ENCODE measurements at places on chromosomes 5 and 9.

- DNase-seq: no peak
Measured at GRCh38 chr5:83701886-83702285, 18.8 kb downstream of the HAPLN1 start.

- no peak for DNase-seq
Measured at GRCh38 chr9:110426052-110426709, 88.5 kb upstream of the TXNDC8 start.

GRCh38 chr9:123864251-123864650 is 65.7 kb downstream of the DENND1A start:
- DNase-seq: no peak

- DNase-seq: no peak
Measured at GRCh38 chr5:175696139-175696854, 38.4 kb downstream of the HRH2 start.

DNA sequence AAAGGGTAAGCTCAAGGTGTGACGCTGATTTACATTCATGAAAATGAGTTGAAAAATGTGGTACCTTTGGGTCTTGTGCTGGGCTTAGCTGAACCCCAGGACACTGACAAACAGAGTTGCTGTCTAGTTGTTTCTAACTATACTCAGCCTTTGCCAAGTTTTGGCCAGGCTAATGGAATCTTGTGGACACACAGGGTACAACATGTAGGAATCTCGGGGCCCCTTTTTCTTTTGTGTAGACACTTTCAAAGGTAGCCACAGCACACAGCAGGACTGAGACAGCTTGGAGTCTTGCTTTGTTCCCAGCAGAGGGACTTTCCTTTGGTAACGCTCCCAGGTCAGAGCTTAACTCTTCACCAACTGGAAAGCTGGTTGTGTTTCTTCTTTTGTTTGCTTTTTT is 7.8 kb downstream of the LIX1 start:
- no peak for DNase-seq

DNA sequence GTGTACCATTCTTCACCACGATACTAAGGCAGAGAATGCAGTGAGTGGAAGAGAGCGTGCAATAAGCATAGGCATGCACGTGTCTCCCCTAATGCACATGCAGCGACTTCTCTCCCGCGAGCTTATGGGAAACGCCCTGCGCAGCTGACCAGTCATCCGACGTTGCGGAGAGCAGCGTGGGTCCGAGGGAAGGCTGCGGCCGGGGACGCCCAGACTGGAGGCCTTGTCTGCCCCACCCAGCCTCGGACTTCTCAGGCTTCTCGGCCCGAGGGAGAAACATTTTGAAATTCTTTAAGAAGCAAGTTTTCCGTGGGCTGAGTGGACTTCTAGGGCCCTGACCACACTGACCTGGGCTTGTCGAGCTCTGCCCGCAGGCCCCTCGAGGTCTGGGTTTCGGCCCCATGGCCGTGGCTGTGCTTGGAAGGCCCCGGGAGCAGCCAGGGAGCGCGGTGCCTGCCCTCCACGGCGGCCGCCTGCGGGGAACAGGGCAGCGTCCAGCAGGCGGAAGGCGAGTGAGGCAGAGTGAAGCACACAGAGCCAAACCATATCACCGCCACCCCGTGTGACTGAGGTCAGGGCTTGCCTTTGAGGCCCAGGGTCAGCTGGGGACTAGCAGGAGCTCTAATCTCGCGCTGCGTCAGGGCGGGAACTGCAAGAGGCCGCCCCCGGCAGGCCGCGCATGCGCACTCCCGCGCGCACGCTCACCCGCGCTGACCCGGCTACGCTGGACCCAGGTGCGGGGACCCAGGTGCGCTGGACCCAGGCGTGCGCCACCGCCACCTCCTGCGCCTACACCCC is 60.0 kb upstream of the IRX1 start:
- DNase-seq: no peak

DNA sequence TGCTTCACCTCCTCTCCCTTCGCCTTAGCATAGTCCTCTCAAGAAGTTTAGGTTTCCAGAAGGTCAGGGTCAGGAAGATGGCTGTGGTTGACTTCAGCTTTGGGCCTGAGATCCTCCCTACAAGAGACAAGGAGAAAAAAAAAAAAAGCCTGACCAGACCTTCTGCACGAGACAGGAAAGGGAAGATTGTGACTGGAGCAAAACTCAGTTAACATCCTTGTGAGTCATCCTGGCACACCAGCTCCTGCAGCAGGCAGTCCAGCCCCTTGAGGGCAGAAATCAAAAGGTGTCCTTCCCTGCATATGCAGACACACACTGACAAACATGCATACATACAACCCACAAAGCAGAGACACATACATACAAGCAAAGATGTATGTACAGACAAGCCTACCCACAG is 18.0 kb upstream of the ENHO start:
- DNase-seq: no peak

- DNase-seq: no peak
Measured at GRCh38 chr9:114263853-114264510, 58.9 kb upstream of the ORM1 start.
